ENCODE measurements at places on chromosomes 1 and 21.

DNA sequence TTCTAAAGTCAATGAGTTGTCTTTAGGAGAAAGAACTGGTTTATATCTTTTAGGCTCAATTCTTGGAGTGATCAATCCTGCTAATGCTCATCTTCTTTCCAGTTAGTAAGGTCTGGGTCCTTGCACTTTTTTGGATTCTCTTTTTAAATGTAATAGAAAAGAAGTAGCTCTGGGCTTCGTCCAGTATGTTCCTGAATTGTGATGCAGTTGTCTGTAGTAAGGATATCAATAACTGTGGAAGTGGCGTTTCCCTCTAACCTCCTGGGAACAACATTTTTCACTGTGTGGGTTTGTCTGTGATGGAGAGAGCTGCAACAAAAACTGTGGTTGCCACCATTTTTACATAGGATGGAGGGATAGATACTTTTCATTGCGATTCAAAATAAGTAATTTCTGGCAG lies 367.2 kb downstream of the USP25 start:
- no peak for DNase-seq

DNA sequence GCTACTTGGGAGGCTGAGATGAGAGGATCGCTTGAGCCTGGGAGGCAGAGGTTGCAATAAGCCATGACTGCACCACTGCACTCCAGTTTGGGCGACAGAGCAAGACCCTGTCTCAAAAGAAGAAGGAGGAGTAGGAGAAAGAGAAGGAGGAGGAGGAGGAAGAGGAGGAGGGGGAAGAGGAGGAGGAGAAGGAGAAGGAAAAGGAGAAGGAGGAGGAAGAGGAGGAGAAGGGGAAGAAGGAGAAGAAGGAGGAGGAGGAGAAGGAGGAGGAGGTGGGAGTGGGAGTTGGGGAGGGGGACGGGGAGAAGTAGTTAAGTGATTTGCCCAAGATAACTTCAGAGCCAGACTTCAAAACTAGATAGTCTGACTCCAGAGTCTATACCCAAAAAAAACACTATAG lies 55.5 kb upstream of the FOXD3 start:
- no peak for DNase-seq

- peak; percentile 47 for DNase-seq
These were observed 74.2 kb downstream of the ITGB3BP start for GRCh38 chr1:63448731-63449246.

- DNase-seq: no peak
These were observed 242.2 kb downstream of the RGS7 start for GRCh38 chr1:241114699-241115233.
